ENCODE measurements at places on chromosomes 5 and 9.

- peak; percentile 21 for DNase-seq
These were observed 586 bp upstream of the PDZD2 start for GRCh38 chr5:31638345-31638744.

- DNase-seq = no peak
These were observed 31.9 kb upstream of the DAPK1 start for GRCh38 chr9:87465816-87466215.

DNA sequence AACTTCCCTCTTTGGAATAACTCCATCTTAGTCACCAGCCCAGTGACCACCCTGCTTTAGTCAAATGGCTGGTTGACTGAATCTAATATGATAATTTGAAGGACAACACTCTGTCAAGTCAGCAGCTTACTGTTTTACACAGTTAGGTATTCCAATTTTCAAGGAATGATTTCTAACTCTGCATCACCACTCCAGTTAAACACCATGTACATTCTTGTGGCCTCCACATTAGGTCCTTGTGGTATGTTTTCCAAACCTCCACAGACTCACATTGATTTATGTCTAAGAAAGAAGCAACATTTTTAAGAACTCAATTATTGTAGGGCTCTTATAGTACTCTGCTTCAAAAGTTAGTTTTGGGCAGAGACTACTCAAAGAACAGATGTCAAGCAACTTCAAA lies 110.7 kb downstream of the TLE1 start:
- no peak for DNase-seq

DNA sequence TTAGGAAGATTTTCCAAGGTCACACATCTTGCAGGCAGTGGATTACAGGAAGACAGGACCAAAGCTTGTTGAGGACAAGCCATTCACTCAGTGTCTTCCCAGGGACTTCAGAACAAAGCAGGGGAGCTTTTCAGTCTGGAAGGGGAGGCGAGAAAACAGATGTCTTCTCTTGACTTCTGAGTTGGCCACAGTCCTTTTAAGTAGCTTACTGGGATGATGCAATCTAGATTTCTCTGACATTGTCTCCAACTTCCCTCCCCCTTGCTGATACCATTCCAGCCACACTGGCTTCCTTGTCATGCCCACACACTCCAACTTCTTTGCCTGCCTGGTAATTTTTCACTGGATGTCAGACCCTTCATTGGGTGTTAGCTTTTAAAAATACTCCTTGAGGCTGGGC lies 174.2 kb upstream of the TBC1D2 start:
- no peak for DNase-seq

DNA sequence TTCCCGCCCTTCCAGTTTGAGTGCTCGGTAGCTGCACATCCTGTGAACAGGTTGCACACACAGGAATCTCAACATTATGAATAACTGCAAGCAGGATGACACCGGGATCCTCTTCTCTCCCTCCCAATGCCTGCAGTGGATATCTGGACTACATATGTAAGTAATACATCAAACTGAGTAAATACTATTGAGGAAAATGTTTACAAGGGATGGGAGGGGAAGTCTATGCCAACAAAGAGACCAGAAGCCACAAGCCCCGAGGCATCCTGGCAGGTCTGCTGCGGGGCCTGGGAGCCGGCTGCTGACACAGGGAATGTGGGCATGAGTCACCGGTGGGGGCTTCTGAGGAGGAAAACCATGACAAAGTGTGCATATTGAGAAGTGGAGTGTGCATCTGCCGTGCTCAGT lies 8.6 kb upstream of the ANKRD33B start:
- DNase-seq = no peak

GRCh38 chr5:17156463-17156862 lies 61.0 kb upstream of the BASP1 start:
- DNase-seq = no peak

DNA sequence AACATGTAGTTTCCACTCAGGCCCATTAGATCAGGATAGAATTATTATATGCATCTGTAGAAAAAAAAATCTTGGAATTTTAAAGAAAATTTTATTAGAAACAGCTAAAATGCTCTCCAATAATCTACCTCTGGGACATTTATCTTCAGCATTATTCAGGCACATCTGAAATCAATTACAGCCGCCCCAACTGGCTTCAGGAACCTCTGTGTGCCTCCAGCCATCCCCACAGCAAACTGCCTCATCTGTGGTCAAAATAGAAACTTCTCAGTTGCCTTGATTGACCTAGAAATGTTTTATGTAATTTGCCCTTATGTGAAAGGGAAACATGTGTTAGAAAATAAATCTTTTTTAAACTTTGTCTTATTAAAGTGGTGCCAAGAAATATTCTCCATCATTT lies 120.1 kb upstream of the LPAR1 start:
- DNase-seq = no peak

DNA sequence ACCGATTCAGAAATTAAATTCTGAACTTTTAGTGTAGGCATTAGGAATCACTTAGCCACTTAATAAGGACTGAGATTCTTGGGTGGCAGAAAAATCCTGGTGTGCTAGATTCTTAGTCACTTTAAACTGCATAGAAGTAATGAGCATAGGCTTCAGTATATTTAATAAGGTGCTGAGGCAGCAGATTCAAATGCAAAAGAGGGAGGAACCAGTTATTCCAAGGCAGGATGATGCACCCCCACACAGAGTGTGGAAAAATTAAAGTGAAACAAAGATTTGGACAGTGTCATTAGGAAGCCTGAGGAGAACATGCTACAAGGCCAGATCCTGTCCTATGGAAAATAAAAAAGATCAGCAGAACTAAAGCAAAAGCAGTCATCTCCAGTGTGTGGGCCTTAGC lies 217.7 kb downstream of the PJA2 start:
- DNase-seq = no peak

GRCh38 chr5:31186672-31187267 lies 6.7 kb upstream of the CDH6 start:
- DNase-seq = no peak

GRCh38 chr5:154566146-154566680 lies 88.2 kb upstream of the HAND1 start:
- no peak for DNase-seq

DNA sequence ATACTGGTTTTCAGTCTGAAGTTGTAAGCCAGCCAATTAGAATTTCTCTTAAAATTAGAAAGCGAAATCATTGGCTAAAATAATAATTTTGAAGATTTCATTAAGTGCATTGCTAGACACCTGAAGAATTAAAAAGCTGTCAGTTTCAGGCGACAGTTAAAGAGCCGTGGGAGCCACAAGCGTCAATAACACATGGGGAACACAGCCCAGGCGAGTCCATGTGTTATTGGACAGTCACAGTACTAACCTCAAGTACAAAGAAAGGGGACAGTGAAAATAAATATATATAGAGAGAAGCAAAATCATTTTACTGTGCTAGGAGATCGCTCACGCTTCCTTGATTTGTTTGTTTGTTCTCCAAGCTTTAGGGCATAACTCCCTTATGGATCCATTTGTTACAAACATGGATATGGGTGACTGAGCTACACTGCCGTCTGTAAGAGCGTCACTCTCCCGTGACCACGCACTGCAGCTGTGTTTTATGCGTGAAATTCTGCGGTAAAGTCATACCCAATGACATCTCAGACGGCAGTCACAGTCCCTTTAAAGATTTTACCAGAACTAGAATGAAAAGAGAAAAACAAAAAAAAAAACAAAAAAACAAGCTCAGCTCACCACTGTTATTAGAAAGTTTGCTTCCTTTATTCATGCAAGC lies 83.2 kb downstream of the USP20 start:
- no peak for DNase-seq

- no peak for DNase-seq
These were observed 137.4 kb upstream of the ABCA1 start for GRCh38 chr9:105065098-105066088.

DNA sequence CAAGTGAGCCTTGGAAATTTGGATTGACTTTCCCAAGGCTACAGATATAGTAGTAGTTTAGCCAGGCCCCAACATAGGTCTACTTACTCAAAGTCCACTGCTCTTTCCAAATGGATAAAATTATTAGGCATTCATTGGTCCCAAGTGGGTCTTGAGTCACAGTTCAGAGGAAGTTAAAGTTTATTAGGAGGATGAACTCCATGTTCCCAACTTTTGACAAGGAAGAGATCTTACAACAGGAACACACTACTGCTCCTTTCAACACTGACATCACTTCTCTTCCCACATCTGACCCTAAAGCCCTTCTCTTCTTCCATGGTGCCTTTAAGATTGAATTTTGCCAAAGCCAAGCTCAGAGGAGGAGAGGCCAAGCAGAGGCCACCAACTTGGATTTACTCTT lies 234.5 kb upstream of the TRIM32 start:
- DNase-seq = no peak

DNA sequence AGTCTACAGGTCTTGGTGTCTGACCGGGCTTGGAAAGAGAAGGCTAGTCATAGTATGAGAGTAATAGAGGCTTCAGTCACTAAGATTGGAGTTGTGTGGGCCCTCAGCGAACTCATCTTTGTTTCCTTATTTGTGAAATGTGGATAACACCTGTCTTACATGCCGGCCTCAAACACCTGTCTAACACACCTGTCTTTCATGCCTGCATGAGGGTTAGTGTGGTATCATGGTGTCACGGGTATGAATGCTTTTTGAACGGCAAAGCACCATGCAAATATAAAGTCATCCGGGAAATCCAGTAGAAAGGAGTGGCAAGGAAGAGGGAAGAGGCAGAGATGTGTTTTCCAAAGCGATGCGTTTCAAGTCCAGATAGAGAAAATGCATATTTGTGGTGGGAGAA lies 25.5 kb downstream of the GRAMD2B start:
- DNase-seq = no peak

DNA sequence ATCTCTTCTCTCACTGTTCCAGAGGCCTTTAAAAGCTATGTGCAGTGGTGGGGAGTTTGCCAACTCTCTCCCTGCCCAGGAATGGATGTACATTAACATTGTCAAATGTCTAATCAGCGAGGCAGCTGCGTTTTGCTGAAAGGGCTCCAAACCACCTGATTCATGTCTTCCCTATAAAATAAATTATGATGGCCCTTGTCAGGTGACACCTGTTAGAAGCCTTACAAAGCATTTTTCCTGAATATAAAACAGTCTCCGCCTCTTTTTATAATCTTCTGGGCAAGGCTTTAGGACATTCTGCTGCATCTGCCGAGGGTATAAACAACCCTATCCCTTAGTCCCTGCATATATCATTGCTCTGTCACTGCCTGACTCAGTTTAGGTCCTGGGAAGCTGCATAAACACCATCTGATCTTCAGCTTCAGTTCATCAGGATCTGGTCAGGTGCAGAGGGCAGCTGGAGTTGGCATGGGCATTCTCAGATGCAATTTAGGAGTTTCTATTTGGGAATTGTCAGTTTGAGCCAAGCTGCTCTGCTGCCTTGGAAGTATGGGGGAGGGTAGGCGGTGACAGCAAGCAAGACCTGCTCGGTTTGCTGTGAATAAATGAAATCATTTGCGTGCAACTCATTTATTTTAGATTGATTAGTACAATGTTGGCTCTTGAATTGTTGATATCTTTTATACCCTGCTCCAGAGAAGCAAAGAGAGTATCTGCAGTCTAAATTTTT lies 103.5 kb downstream of the ACER2 start:
- no peak for DNase-seq

DNA sequence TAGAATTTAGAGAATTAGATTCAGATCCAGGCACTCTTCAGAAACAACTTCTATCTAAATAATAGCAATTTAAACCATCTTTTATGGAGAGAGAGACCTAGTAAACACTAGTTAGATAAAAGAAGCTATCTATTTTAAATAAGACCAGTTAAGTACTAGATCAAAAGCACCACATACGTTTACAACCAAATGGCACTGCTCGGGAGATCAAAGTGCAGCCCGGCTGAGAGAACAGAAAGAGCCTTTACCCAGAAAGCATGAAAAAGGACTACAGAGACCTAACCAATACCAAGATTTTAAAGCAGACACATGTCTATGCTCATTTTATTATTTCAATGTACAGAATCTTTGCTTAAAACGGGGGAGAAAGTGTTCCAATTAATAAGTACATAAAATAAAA lies 30.8 kb downstream of the LIX1 start:
- no peak for DNase-seq

DNA sequence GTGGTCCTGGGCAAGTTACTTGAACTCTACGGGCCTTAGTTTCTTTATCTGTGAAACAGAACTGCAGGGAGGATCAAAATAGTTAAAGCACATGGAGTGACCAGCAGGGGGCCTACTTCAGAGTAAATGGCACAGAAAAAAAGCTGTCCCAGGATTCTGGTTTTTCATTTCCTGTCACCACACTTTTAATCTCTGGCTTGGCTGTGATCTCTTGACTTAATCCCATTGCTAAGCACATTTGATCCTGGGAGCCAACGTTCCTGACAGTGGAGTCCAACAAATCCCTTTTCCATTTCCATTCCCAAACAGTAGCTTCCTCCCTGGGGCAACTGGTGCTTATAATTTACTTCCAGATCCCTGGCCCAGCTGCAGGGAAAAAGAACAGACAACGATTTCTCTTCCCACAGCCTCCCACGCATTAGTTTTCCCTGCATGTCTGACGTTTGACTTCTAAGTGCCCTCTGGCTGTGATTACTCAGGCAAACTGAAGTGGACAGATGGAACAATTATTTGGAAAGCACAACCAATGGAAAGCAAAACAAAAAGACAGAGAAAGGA lies 136.5 kb upstream of the STK32A start:
- peak; percentile 62 for DNase-seq

DNA sequence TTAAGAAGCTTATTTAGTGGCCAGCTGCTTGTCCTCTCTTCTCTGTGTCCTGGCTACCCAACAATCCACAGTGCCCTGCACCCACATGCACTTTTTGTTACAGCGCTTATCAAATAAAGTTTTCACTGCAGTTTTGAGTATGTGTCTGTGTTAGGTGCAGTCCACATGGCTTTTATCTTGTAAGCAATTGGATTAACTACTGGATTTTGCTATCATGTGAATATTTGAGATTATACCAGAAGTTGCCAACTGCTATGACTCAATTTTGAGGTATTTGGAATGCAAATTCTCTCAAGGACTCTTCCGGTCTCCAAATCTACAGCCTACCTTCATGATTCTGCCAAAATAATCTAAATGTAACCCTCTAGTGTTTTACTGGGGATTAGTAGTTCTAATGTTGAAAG lies 690.2 kb downstream of the NR2F1-AS1 start:
- no peak for DNase-seq

GRCh38 chr5:100777680-100778300 lies 125.3 kb downstream of the ST8SIA4 start:
- peak; percentile 30 for DNase-seq

GRCh38 chr5:66891184-66891925 lies 295.2 kb downstream of the MAST4 start:
- DNase-seq = no peak

DNA sequence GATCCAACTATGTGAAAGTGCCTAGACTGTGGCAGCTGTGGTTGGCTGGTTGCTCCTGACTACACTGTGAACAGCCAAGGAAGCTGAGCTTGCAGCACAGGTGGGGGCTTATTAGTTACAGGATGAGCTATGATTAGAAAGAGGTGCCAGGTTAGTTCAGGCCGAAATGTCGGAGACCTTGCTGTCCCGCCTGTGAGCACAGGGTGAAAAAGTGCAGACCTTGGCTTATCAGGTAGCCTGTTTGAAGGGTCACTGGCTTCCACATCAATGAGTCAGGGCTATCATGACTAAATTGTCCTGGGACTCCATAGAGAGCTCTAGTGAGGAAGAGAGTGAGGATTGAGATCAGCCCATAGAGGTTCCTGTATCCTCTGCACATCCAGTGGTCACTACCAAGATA lies 114.3 kb upstream of the PLPPR1 start:
- DNase-seq = no peak

GRCh38 chr5:35762368-35762767 lies 94.3 kb upstream of the IL7R start:
- no peak for DNase-seq

- no peak for DNase-seq
These were observed 92.6 kb downstream of the STK32A start for GRCh38 chr5:147327421-147327820.

GRCh38 chr5:29238115-29238514 lies 1955.4 kb upstream of the CDH6 start:
- DNase-seq = no peak

GRCh38 chr5:40071870-40072269 lies 607.8 kb upstream of the PTGER4 start:
- DNase-seq = no peak
